Stimulated activated CD8-positive, alpha-beta memory T cell treated with anti-CD3 and anti-CD28 coated beads, Interleukin-2, amount 100 ng/mL, for 1 hour (primary cell): ENCODE measurements at places on chromosomes 12 and 14.

- no peak for DNase-seq
These were observed 811 bp upstream of the INF2 start for GRCh38 chr14:104688505-104689108.

DNA sequence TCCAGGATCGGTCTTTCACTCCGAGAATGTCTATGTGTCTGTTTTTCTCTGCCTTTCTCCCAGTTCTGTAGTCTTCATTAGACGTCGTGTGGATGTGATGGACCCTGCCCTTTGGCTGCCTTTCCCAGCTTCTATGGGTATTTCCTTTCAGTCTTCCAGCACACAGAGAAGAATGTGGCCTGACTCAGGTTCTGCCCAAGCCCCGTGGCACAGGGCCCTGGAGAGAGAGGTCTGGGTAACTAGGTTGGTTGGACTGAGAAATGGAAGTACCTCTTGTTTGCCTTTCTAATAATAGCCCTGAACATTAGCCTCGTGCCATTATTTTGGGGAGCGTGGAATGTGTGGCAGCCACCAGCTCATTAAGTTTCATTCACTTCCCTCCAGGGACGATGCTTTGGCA, 3.8 kb downstream of the FOXJ2 start:
- DNase-seq, result no peak

GRCh38 chr12:78964521-78964920, 99.9 kb downstream of the SYT1 start:
- DNase-seq, result no peak

DNA sequence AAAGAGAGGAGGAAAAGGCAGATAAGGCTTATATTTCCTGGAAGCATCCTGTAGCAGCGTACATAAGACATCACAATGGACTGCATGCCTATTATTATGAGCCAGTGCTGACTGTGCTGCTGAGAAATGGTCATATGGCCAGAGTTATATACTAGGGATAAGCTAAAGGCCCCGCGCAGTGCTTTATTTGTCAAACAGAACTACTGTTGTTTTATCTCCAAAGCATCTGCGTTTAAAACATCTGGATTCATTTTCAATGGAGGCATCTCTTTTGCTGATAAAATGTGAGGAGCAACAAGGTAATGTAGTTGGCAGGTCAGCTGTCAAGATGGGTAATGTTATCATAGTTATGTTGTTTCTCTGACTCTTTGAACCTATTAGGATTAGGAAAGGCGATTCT, 28.0 kb upstream of the LMNTD1 start:
- no peak for DNase-seq

- peak; percentile 31 for DNase-seq
These were observed 6.6 kb downstream of the BRF1 start for GRCh38 chr14:105294142-105294597.

GRCh38 chr12:19144287-19144686, 14.8 kb downstream of the PLEKHA5 start:
- no peak for DNase-seq

DNA sequence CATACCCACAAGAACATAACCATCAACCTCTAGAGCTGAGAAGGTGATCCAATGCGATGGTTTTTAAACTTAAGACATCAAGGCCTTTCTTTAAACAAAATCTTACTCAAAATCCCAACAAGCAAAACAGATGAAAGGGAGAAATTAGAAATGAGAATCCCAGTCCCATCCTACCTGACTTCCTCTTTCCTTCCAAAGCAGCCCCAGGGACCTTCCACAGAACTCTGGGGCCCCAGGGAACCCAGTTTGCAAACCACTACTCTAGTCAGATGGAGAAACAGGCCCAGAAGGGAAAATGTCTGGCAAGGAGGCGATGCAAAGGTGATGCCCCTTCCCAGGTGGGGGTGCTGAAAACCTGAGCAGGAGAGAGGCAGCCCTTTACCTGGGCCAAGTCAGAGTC, 29.0 kb upstream of the CMKLR1 start:
- DNase-seq, result no peak

DNA sequence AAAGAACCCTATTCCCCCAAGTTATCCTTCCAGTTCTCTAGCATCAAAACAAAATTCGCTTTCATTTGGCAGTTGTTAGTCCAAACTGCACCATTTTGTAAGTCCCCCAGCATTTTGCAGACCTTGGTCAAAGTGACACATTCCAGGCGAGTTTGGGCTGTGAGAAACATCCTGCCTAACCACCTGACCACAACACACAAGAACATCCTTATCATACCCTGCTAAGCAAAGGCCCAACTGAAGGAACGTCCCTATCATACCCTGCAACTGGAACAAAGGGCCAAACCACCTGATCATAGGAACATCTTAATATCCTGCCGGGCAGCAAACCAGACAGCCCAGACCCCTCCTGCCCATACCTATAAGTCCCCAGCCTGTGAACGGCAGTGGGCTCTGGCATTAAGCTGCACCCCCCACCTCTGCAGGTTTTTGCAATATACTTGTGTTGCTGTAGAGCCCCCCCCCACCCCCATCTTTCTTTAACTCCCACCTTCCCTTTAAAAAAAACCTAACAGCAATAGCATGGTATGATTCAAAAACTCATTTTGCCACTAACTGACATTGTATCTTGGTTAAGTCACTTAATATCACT, 2.7 kb downstream of the PCNX4 start:
- no peak for DNase-seq

DNA sequence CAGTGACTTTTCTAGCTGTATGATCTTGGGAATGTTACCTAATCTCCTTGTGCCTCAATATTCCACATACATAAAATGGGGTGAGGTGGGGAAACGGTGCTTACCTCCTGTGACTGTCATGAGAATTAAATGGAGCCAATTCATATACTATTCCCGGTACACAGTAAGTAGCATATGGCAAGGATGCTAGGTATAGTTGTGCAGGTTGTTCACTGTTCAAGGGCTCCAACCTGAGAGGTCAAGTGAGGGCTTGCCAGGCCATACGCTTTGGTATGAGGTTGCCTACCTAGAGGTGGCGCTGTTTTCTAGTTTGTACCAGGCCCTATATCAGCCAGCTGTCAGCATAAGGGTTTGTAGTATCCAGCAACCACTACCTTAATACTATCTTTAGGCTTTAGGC, 3.6 kb upstream of the BATF start:
- DNase-seq, result no peak

DNA sequence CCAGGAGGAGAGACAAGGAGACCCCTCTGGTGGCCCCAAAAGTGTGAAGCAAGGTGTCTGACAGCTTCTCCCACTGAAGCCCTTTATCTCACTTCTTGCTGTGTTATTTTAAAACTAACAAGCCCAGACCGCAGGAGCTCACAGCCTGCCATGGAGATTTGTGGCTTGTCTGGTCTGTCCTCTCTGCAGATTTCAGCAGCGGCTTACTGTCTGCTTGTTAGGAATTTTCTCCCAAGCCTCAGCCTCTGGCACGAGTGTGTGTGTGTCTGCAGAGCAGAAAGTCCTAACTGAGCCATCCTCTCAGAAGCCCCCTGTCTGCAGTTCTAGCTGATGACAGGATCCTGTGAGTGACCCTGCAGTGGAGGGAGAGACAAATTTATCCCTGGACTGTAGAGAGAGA, 87.9 kb upstream of the HSPB8 start:
- DNase-seq, result no peak

- DNase-seq, result no peak
These were observed 60.3 kb upstream of the NTF3 start for GRCh38 chr12:5371631-5372030.

- no peak for DNase-seq
These were observed 22.0 kb upstream of the ULK1 start for GRCh38 chr12:131872154-131873051.

GRCh38 chr14:76462330-76462729, 86.4 kb downstream of the ESRRB start:
- DNase-seq, result no peak

DNA sequence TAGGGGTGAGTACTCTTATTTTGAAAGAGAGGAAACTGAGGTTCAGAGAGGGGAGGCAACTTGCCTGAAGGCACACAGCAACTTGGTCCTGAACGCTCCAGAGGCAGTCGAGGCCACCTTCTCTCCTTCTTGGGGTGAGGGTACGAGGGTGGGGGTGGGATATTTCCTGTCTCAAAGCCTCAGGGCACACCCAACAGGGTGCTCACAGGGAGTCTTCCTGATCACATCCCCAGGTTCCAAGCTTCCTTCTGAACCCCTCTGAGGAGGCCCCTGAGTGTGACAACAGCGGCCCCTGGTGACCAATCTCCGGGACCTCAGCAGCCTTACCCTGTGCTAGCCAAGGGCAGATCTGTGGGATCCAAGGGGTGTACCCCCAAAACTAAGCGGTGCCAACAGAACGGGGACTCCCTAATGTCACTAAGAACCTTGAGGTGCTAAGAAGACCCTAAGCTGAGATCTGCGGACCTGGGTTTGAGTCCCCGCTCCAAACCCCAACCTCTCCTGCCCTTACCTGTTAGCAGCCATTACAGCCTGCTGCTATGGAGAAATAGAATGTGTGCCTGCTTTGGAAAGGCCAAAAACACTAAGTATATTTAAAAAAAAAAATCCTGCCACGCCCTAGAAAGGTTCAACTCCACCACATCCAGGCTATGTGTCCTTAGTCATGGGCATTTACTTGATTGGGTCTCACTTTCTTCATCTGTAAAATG, 57.9 kb downstream of the TRPV4 start:
- DNase-seq, result peak; percentile 56

- DNase-seq, result no peak
These were observed 20.3 kb upstream of the ADGRD1 start for GRCh38 chr12:130933269-130933995.
